Immature natural killer cell (primary cell): ENCODE measurements at places on chromosomes 6 and 20. TPM values are rescaled to one million over a fixed set of nuclear protein-coding genes. Genes with fewer than 3 reads are reported as not detected.

- DNase-seq: peak; percentile 2
These were observed 17.0 kb downstream of the CRISP1 start for GRCh38 chr6:49849213-49849907.

- DNase-seq: no peak
These were observed 64.5 kb downstream of the TRMT6 start for GRCh38 chr20:5885866-5886265.

DNA sequence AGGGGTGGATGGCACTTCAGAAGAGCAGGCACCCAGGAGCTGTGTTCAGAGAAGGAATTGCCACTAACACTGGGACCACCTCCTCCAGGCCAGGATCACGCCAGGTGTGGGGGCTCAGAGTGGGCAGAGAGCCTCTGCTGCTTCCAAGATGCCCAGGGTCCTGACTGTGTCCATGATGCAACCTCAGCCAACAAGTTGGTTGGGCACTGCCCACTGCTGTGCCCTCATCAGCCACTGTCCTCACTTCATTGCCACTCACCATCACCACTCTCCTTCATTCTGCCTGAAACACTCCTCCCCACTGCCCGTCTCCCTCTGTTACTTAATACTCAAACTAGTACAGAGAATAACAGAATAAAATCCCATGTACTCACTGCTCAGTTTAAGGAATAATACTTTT is 16.5 kb upstream of the TCF15 start:
- DNase-seq: no peak

DNA sequence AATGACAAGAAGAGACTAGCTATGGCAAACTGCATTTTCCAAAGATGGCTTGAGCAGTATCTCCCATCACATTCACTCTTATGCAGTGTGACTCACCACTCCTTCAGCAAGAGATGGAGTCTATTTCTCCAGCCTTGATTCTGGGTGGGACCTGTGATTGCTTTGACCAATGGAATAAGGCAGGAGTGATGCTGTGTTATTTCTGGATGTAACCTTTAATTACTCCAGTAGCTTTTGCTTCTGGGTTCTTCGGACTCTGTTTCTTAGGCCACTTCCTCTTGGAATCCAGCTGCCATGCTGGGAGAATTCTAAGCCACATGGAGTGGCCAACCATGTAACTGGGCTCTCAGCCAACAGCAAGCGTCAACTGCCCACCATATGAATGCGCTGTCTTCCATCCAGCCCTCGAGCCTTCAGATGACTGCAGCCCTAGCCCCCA is 50.7 kb downstream of the TGM2 start:
- no peak for DNase-seq

The DDX39B gene
- 49.7 TPM for polyA plus RNA-seq

The CDSN gene
- not detected for polyA plus RNA-seq

The CYP24A1 gene
- not detected for polyA plus RNA-seq

The PRDM13 gene
- polyA plus RNA-seq: not detected

DNA sequence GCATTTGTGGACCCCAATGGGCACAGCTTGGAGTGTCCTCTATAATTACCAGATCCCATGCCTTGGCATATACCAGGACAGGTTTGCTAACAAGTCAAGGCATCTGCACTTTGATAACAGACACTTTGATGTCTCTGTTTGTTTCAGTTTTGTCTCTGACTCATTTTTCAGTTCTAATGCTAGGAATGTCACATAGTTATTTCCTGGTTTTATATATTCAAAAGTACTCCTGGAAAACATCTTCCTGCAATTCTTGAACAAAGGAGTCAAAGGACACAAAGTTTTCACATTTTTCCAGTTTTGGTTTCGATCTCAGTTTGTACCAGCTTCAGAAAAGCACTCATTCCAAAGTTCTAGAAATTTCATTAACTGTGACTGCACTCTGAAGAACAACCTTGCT is 188.1 kb downstream of the FOXC1 start:
- no peak for DNase-seq

GRCh38 chr6:32252331-32253009 is 28.6 kb upstream of the NOTCH4 start:
- no peak for DNase-seq

GRCh38 chr6:16048221-16048620 is 80.7 kb upstream of the MYLIP start:
- DNase-seq: no peak

DNA sequence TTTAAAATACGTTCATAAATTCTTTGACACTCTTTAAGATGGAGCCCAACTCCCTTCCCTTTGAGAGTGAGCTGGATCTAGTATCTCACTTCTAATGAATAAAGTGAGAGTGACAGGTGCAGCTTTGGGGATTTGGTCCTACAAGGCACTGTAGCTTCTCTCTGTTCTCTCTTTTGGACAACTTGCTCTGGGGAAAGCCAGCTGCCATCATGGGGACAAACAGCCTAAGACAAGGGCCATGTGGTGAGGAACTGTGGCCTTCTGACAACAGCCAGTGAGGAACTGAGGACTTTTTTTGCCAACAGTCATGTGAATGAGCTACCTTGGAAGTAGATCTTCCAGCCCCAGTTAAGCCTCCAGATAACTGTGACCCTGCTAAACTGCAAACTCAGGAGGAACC is 272.8 kb upstream of the AGPAT4 start:
- no peak for DNase-seq

The TRIM40 gene
- not detected for polyA plus RNA-seq

The SLC22A3 gene
- polyA plus RNA-seq: 0.11 TPM

DNA sequence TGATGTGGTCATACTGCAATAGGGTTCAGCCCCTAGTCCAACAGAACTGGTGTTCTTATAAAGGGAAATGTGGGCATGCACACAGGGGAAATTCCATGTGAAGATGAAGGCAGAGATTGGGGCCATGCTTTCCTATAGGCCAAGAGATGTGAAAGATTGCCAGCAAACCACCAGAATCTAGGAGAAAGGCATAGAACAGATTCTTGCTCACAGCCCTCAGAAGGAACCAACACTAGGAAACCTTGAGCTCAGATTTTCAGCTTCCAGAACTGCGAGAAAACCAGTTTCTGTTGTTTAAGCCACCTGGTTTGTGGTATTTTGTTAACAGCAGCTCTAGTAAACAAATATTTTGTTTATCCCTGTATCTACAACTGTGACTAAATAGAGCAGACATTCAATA is 197.6 kb upstream of the CITED2 start:
- no peak for DNase-seq

- no peak for DNase-seq
These were observed 46.7 kb downstream of the SLC35D3 start for GRCh38 chr6:136968837-136969236.
